ENCODE measurements at places on chromosomes 2 and 18.

- no peak for DNase-seq
These were observed 156.0 kb downstream of the ACOXL start for GRCh38 chr2:110888411-110888810.

DNA sequence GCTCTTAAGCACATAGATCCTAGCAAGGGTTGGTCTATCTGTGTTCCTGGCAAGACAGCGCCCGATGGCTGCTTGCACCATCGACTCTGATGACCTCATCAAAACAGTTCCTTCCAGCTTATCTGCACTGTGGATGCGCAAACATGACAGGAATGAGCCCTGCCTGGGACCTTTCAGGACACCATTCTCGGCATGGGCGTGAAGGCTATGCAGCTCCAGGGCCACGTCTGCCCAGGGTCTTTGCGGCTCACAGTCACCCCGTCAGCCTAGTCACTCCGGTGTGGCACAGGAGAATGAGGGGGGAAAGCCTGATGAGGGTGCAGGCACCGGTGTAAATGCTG is 147.8 kb upstream of the TWIST2 start:
- peak; percentile 79 for DNase-seq

GRCh38 chr18:25962176-25962575 is 128.2 kb downstream of the SS18 start:
- DNase-seq = no peak

DNA sequence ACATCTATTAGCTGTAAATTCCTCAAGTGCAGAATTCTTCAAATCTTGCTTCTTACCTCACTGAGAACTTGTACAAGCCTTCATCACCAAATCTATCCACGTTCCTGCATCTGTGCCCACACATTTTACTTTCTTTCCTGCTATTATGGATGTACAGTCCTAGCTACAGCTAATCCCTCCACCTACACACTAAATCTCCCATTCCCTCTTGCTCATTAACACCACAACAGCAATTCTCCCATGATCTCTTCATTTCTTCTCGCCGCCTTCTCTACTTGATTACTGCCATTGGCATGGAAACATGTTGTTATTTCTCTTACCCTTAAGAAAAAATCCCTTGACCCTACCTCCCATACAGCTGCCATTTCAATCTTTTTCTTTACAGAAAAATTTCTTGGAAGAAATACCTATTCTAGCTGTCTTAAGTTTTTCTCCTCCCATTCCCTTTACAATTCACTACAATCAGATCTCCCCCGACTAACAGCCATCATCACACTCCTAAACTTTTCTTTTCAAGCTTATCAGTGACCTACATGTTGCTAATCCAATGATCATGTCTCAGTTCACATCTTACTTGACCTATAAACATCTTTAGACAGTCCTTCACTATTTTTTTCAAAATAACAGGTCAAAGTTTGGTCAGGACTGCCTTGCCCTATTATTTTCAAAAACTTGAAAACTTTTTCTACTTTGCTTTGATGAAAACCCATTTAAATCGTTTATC is 41.0 kb downstream of the ROCK2 start:
- no peak for DNase-seq

DNA sequence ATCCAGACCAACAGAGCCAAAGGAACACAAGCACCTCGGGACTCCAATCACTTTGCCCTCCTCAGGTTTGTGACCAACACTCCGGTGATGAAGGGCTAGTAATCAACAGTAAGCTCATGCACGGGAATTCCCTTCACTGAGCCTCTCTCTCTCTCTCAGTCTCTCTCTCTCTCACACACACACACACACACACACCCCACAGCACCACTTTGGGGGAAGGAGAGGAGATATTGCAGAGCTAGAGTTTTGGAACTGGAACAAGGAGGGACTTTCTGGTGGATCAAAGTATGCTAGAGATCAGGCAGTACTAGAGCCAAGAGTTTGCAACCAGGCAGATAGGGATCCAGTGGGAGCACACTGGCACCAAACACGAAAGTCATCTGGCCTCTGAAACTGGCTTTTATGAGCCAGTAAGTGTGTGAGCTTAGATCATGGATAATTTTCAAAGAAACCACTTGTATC is 98.7 kb downstream of the ANKRD44 start:
- no peak for DNase-seq

GRCh38 chr2:159035790-159036411 is 67.5 kb downstream of the TANC1 start:
- peak; percentile 41 for DNase-seq

- DNase-seq = peak; percentile 91
These were observed 181.2 kb downstream of the ATAD2B start for GRCh38 chr2:23745726-23746105.

- peak; percentile 38 for DNase-seq
These were observed 1.3 kb downstream of the WDR35 start for GRCh38 chr2:19988600-19988999.

DNA sequence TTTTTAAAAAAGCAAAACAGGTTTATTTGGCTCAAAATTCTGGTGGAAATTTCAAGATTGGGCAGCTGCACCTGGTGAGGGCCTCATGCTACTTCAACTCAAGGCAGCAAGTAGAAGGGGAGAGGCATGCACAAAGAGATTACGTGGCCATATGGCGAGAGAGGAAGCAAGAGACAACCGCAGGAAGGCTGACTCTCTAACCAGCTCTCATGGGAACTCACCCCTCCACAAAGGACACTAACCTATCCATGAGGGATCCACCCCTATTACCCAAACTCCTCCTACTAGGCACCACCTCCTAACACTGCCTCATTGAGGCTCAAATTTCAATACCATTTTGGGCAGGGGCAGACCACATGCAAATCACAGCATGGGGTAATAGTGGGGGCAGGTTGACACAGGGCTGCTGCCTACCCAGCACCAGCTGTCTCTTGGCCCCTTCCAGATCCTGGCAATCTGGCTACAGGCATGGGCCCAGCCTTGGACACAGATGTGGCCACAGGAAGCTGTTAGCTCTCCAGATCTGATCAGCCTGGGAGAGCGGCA is 2.0 kb upstream of the CAPN10 start:
- DNase-seq = peak; percentile 85

GRCh38 chr2:203585516-203585915 is 50.4 kb upstream of the RAPH1 start:
- DNase-seq = no peak

DNA sequence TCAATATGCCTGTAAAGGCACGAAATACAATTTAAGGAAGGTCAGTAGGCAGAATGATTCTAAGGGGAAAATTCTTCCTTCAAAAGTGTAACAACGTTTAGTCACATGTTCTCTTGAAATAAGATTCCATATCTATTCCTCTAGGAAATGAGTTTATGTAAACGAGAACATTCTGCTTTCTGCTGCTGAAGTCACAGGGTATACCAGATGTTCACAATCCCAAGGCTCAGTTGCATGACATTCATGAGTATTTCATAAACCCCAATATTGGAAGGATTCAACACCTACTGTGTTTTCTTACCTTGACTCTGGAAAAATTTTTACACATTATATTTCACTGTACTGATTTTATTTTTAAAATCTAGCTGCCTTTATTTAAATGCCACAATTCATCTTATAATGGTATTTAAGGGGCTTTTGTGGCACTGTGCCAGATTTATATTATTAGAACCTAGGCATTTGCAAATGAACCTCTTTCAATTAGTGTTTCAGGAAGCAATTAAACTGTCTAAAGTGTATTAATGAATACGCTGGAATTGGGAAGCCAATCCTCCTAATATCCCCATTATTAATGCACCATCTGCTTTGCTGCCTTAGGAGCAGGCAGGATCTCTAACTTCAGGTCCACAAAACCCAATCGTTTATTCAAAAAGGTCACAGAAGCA is 542.6 kb upstream of the KLHL29 start:
- DNase-seq = no peak

DNA sequence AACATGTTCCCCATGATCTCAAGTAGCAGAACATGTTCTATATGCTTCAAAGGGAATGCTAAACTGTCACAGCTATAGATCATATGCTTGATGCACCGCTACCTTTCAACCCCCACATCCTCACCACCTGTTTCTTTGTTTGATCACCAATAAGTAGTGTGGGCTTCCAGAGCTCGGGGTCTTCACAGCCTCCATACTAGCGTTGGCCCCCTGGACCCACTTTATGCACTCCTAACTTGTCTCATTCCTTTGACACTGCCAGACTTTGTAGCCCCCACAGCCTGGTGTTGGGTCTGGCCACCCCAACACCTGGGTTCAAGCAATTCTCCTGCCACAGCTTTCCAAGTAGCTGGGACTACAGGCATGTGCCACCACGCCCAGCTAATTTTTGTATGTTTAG is 11.6 kb upstream of the RBM44 start:
- no peak for DNase-seq

DNA sequence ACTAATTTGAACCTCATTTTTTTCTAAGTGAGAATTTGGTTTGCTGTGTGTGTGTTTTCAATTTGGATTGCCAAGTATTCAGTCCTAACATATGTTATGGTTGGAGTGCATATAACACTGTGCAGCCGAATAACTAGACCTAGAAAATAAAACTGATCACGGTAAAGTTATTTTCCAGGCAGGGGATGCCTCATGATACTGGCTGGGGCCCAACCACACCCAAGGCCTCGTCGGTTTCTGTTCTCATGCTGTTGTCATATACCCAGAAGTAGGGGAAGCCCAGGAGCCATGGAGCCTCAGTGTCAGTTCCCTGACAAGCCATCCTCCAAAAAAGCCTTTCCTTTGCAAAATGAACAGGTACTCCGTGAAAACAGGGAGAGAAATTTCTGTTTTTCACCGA is 160.2 kb downstream of the GBX2 start:
- peak; percentile 27 for DNase-seq

- no peak for DNase-seq
These were observed 574.3 kb upstream of the NXPH2 start for GRCh38 chr2:139354518-139354917.

- peak; percentile 26 for DNase-seq
These were observed 6.0 kb upstream of the ALLC start for GRCh38 chr2:3651691-3652648.

- DNase-seq = peak; percentile 7
These were observed 45.7 kb upstream of the FAM171B start for GRCh38 chr2:186648130-186648529.

GRCh38 chr2:232523682-232524597 is 2.0 kb upstream of the CHRND start:
- peak; percentile 25 for DNase-seq

DNA sequence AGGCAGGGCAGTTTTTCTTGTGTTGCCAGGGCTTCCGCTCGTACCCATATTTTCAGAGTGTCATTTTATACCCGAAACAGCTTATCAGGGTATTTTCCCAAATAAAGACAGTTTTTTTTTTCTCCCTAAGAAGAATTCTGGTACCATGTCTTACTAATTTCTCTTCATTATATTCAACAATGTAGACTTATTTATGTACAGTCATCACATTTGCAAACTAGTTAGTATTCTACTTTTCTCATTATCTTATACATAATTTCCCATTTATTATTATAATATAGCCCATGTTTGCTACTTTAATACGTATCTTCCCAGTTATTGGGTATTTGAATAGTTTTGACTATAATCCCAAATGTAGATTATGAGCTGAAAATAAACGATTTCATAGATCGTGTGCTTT is 36.5 kb upstream of the PAIP2B start:
- no peak for DNase-seq

- peak; percentile 21 for DNase-seq
These were observed 57.1 kb downstream of the SNORC start for GRCh38 chr2:232927032-232927792.

DNA sequence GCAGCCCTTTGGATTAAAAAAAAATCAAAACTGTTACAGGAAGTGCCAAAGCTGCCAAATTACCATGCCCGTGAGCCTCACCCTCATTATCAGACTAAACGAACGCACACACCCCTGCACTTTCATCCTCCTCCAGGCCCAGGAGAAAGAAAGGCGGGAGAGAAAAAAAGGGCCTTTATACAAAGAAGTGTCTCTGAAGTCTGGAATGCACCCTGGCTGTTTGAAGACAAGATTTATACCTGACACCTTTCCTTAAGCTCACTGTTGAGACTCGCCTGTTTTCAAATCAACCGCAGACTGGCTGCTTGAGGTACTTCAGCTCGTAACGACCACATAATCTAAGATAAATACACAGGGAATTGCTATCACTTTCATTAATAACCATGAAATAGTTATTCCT is 31.0 kb downstream of the EDAR start:
- no peak for DNase-seq

- no peak for DNase-seq
These were observed 35.1 kb downstream of the SLC30A6 start for GRCh38 chr2:32200814-32201213.

GRCh38 chr18:30487962-30488361 is 554.6 kb downstream of the DSC3 start:
- DNase-seq = peak; percentile 8
